ENCODE measurements at places on chromosomes 4 and X. TPM values are rescaled to one million over a fixed set of nuclear protein-coding genes. Genes with fewer than 3 reads are reported as not detected.

SHROOM2 gene
- 11.0 TPM for total RNA-seq

CT45A2 gene
- total RNA-seq, result not detected

CEP135 gene
- 6.6 TPM for total RNA-seq

PDGFRA gene
- total RNA-seq, result 1.1 TPM

GAB3 gene
- 12.0 TPM for total RNA-seq

CSAG1 gene
- not detected for total RNA-seq

All from dermis lymphatic vessel endothelial cell (primary cell).